Mesenteric fat pad (tissue), 1 donor: ENCODE measurements at places on chromosomes 12 and 14. TPM values are rescaled to one million over a fixed set of nuclear protein-coding genes. Genes with fewer than 3 reads are reported as not detected.

Gene INHBE
- not detected for total RNA-seq

Gene FAM181A
- not detected for total RNA-seq

Gene GPR84
- 2.3 TPM for total RNA-seq

Gene SIRT4
- 1.6 TPM for total RNA-seq

Gene NTN4
- total RNA-seq: 11.6 TPM

Gene CIDEB
- 19.1 TPM for total RNA-seq

DNA sequence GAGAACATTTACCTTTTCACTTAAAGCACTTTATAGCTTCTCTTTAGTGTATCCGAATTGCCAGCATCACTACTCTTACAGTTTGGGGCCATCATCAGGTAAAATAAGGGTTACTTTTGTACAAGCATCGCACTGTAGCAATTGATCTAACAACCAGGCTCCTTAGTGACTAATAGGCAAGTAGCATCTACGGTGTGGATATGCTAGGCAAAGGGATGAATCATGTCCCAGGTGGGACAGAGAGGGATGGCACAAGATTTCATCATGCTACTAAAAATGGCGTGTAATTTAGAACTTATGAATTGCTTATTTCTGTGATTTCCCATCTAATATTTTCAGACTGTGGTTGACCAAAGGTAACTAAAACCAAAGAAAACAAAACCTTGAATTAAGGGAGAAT, 582.3 kb downstream of the KCNH5 start:
- DNase-seq: no peak

DNA sequence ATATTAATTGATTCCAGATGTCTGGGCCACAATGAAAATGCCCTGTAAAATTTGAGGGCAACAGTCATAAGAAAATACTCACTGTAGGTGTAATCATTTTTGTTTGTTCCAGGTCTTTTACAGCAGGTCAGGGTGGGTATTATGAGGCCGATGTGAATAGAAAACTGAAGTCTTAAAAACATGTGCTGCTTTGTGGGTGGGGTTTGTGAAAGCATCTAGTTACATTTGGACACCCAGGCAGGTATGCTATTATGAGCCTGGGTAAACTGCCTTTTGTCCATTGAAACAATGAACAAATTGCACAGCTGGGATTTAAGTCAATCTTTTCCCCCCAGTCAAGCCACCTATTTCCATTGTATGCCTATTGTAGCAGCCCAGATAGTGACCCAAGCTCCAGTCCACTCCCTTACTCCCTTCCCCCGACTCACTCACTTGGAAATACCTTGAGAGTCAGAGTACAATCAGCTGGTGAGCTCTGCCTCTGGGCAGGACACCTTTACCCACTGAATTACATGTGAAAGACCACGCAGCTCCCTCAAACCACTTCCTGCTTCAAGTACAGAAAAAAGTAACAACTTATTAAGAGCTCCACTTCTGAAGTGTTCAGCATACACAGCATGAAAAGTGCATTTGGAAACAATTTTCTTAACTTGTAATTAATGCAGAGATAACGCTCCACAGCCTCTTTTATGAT, 1.8 kb downstream of the IGF1 start:
- DNase-seq: no peak

GRCh38 chr12:68291396-68292036, 38.1 kb upstream of the IL22 start:
- no peak for DNase-seq

DNA sequence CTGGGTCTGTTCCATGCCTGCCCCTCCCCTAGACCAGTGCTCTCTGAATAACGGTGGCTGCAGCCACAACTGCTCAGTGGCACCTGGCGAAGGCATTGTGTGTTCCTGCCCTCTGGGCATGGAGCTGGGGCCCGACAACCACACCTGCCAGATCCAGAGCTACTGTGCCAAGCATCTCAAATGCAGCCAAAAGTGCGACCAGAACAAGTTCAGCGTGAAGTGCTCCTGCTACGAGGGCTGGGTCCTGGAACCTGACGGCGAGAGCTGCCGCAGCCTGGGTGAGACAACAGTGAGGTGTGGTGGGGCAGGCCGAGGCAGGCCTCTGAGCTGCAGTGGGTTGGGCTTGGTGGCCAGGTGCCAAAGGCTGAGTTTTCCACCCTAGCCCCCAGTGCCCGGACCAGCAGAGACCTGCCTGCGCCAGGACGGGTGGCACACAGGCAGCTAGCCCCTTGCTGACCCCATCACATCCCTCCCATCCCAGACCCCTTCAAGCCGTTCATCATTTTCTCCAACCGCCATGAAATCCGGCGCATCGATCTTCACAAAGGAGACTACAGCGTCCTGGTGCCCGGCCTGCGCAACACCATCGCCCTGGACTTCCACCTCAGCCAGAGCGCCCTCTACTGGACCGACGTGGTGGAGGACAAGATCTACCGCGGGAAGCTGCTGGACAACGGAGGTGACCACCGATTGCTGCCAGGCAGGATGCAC, 28.2 kb upstream of the LRP1-AS start:
- no peak for DNase-seq

GRCh38 chr12:83865431-83865830, 1047.2 kb downstream of the SLC6A15 start:
- no peak for DNase-seq

DNA sequence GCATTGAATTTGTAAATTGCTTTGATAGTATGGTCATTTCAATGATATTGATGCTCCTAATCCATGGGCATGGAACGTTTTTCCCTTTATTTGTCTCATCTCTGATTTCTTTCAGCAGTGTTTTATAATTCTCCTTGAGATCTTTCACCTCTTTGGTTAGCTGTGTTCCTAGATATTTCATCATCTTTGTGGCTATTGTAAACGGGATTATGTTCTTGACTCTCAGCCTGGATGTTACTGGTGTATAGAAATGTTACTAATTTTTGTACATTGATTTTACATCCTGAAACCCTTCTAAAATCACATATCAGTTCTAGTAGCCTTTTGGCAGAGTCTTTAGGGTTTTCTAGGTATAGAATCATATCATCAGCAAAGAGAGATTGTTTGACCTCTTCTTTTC, 52.6 kb downstream of the SYNE2 start:
- no peak for DNase-seq

DNA sequence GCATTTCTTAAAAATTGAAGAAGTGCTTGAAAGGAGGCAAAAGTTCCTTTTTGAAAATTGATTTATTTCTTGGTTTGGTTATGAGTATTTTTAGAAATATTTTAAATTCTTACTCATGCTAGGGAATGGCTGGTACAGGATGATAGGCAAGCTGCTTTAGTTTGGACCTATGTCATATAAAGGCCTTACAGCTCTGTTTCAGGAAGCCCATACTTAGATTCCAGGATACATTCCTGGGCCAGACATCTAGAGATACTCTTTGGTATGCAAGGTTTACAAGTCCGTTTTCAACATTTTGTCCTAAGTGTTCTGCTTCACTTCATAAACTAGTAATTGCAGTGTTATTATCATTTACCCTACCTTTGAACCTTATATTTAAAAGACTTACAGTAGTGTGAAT, 186.8 kb downstream of the FUT8 start:
- DNase-seq: no peak

DNA sequence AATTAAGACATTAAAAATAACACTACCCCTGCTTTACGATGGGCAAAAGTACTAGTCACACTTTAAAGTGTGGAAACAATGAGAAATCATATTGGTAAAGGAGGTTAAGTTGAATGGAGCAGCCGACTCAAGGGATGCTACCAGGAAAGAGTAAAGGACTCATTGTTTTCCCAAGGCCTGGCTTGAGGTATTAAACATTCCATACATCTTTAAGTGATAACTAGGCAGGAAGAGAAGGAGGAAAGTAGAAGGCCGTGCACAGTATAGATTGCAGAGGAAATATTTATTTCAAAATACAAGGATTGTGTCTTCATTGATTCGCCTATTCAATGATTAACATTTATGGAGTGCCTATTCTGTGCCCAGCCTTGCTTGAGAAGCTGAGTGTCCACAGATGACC, 20.6 kb upstream of the YARS2 start:
- DNase-seq: no peak

DNA sequence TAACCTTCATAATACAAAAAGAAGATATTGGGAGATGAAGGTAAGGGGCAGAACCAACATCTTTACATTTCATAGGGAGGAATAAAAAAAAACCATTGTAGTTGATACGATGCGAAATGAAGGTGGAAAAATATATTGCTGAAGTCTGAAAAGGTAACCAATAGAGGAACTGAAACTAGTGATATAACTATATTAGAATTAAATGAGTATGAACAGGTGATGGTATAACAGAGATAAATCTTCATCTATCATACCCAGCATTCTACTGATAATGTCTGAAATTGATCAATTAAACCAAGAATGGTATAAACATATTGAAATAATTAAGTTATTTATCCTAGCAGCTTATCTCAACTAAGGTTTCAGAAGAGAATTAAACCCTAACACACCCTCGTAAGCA, 332.1 kb downstream of the NELL2 start:
- no peak for DNase-seq

- no peak for DNase-seq
Observed at GRCh38 chr14:38168416-38168815, 39.3 kb upstream of the SSTR1 start.

- DNase-seq: no peak
Observed at GRCh38 chr14:54664961-54665360, 98.0 kb downstream of the SAMD4A start.

DNA sequence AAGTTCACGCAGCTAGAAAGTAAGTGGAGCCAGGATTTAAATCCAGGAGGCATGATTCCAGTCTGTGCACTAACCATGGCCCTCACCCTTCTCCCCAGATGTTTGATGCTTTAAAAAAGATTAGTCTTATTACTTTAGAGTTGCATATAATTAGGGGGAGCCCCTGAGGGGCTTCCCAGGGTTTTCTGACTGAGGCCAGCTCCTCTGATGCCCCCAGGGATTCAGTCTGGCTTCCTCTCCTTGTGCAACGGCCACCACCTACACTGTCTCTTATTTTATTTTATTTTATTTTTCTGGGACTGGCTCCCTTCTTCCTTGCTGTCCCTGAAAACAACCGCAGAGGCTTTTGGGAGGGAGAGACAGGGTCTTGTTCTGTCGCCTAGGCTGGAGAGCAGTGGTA, 22.6 kb downstream of the CLSTN3 start:
- DNase-seq: no peak

DNA sequence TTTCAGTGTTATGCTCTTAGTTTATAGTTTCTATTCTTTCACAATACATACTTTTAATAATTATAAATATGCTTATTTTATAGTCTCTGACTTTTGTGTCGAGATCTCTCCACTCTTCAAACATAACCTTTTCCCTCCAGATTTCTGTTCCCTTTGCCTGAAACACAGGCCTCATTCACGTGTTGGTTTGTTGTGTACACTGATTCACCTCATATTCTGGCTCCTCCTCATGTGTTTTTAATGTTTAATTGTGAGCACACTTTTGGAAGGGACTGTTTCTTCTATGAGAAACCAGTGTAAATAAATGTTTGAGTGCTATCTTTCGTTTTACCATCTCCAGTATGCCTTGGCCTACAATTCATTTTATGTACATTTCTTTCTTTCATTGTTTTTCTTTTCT, 20.1 kb downstream of the LIN7A start:
- no peak for DNase-seq

DNA sequence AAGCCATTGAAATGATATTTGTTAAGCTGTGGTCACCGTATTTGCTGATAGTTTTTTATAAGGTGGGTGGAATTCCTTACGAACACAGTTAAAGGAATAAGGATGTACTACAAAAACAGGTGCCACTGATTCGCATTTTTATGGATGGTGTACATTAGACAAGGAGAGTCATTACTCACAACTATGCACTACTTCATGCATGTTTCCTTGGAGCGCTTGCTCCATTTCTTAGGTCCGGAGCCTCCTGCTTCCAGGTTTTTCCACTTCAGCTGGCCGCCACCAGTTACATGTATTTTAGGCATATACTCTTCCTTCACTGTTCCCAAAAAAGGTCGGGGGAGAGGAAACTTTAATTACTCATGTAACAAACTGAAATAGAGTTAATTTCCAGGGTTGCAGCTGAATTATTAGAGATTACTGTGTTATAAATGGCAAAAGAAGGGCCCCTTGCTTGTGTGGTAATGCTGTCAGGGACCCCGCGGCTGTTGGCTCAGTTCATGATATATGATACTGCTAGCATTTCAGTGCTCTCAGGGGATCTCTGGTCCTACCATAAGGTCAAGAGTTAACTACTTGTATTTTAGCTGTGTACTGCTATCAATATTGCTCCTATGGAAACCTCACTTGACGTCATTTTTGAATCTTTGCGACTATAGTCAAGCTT, 454.7 kb downstream of the NPAS3 start:
- DNase-seq: no peak

DNA sequence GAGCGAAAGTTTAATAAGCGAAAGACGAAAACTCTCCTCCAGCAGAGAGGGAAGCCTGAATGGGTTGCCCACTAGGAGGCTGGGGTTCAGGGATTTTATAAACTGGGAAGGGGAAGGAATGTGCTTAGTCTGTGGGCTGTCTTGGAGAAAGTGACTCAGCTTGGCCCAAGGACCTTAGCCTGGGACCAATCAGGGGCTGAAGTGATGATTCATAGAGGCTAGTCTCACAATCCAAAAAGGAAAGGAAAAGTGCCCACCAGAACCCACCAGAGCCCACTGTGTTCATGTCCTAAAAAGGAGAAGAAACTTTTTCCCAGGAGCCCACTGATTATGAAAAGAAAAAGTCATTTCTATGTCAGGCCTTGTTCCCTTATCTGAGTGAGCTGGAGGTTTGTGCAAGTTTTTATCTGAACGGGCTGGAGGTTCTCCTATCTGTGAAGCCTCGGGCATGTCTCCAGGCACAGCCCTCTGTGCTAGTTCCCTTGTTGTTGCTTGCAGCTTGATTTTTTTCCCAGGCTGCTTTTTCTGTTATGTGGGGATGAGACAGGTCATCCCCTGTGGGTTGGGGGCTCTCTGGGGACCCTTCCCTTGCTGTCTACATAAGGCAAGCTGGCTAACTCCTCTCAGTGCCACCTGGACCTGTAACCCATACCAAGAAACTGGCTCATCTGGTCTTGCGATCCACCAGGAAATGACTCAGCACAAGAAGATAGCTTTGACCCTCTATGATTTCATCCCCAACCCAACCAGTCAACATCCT, 8.3 kb upstream of the GOLGA5 start:
- no peak for DNase-seq

DNA sequence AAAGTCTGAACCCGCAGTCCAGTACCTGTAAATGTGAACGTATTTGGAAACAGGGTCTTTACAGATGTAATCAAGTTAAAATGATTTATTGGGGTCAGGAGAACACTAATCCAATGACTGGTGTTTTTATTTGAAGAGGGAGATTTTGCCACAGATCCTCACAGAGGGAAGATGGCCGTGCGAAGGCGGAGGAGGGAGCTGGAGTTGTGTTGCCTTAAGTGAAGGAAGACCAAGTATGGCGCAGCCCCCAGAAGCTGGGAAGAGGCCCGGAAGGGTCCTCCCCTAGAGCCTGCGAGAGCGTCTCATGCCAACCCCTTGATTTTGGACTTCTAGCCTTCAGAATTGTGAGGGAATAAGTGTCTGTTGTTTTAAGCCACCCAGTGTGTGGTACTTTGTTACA, 102.8 kb upstream of the NUDT4 start:
- DNase-seq: no peak

DNA sequence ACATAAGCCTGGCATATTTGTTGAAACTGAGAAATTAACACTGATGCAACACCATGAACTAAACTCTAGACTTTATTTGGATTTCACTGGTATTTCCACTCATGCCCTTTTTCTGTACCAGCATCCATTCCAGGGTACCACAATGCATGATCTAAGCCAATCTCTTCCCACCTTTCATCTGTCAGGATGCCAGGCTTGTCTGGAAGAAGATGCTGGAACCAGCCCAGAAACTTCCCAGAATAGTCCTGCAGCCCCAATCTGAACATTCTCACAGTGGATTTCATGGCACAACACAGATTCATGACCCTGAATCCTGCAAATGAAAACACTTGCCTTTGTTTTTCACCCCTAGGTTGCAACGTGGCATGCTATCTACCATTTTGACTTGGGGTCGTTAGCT, 189.3 kb upstream of the LHX5 start:
- DNase-seq: no peak
